ENCODE measurements at places on chromosomes 3 and 15. TPM values are rescaled to one million over a fixed set of nuclear protein-coding genes. Genes with fewer than 3 reads are reported as not detected.

The DUT gene
- 120 TPM for total RNA-seq

DNA sequence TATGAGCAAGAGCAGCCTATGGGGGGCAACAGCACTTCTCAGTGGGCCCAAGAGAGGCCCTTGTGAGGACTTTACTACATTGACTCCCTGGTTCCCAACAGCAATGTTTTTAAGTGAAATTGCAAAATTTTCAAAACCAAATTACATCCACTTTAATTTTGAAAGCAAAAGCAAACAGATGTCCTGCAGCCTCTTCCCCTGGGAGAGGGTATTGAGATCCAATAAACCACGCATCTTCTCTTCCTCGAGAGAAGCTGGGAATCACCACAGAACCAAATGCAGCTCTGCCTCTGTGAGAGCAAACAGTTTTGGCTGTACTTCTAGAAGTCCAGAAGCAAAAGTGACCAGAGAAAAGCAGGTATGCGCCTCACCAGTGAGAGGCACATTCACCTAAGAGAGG, 25.2 kb downstream of the NMNAT3 start:
- no peak for DNase-seq

DNA sequence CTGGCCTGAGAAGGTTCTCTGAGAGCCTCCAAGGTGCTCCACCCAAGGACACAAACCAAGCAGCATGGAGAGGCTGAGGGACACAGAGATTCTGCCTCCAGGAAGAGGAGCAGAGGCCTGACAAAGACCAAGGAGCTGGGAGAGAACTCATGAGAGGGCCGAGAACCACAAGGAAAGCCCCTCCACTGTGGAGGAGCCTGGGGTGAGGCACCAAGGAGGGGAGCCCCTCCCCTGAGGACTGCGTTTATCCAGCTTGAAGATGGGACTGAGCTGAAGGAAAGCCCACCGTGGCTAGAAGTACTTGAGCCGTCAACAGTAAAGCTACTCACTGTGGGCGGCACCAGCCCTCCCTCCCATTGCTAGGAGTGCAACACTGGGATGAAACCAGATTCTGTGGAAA, 63.1 kb upstream of the MEF2A start:
- DNase-seq: no peak

GRCh38 chr15:100721758-100722550, 119.6 kb downstream of the ASB7 start:
- DNase-seq: peak; percentile 91

- no peak for DNase-seq
Observed at GRCh38 chr3:171802590-171802956, 7.7 kb downstream of the PLD1 start.

DNA sequence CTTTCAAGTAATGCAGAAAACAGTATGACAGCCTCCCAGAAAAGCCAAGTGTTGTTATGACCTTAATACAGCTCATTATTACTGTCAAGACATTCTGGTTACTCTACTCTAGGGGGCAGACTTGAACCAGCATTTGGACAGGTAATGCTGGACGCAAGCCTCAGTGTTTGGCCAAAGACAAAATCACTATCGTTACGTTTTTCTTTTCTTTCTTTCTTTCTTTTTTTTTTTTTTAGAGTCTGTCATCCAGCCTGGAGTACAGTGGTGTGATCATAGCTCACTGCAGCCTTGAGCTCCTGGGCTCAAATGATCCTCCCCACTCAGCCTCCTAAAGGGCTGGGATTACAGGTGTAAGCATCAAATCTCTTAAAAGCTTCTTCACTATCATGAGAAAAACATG, 29.4 kb upstream of the TMEM45A start:
- DNase-seq: peak; percentile 17

GRCh38 chr3:30607032-30607833, 832 bp downstream of the TGFBR2 start:
- peak; percentile 79 for DNase-seq

DNA sequence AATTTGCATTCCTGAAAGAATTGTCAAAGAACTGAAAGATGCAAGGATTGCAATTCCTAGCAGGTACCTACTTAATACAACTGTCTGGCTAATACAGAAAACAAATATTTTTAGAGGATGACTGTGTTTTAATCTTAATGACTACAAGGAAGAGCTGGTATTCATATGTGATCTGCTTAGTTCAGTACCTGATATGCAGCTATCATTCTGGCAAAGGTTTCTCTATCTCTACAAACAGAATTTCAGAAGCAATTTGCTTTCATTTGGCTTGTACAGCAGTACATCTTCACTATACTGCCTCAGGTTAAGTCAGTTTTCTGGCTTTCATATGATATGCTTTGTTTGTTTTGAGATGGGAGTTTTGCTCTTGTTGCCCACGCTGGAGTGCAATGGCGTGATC, 51.3 kb downstream of the TBL1XR1 start:
- no peak for DNase-seq

GRCh38 chr3:105222568-105223093, 144.1 kb upstream of the ALCAM start:
- no peak for DNase-seq

- no peak for DNase-seq
Observed at GRCh38 chr3:146130881-146131371, 30.1 kb downstream of the PLOD2 start.

GRCh38 chr15:86538141-86538540, 458.5 kb downstream of the AGBL1 start:
- DNase-seq: no peak

- no peak for DNase-seq
Observed at GRCh38 chr15:32134842-32135241, 104.5 kb downstream of the CHRNA7 start.

Measured in thyroid gland (tissue), 4 donors.